ENCODE measurements at places on chromosomes 7 and 10. TPM values are rescaled to one million over a fixed set of nuclear protein-coding genes. Genes with fewer than 3 reads are reported as not detected.

Gene GIMAP1
- total RNA-seq = not detected

Gene KAZALD1
- total RNA-seq = 9.7 TPM

Gene TSPAN33
- total RNA-seq = 0.73 TPM

Gene SUMF2
- 218 TPM for total RNA-seq

Gene ABCB1
- total RNA-seq = 0.12 TPM

Gene FKBP9
- 590 TPM for total RNA-seq

Gene TMEM229A
- total RNA-seq = not detected

Gene CHRM2
- not detected for total RNA-seq

Gene MYPN
- total RNA-seq = 1.1 TPM

Gene DENND2A
- total RNA-seq = 61.8 TPM

Gene RBP3
- not detected for total RNA-seq

Gene RAB19
- not detected for total RNA-seq

Gene TMEM236
- total RNA-seq = not detected

Gene SFRP4
- 0.16 TPM for total RNA-seq

Gene IDI2
- total RNA-seq = not detected

Gene GBX1
- total RNA-seq = not detected

Gene JAKMIP3
- total RNA-seq = 0.32 TPM

Gene PDAP1
- total RNA-seq = 35.5 TPM

Gene SPACDR
- total RNA-seq = not detected

Gene NPY
- total RNA-seq = not detected

Gene ADCYAP1R1
- total RNA-seq = not detected

Gene PON1
- total RNA-seq = not detected

Gene ACHE
- 0.49 TPM for total RNA-seq

Gene NUTM2B
- total RNA-seq = 0.81 TPM

Gene CAMK2B
- total RNA-seq = not detected

Gene FFAR4
- not detected for total RNA-seq

Gene SPDYE9
- total RNA-seq = not detected

Gene DGKB
- total RNA-seq = 0.32 TPM

Gene ZNF485
- total RNA-seq = 1.9 TPM

Gene C7orf33
- not detected for total RNA-seq

Gene SLC13A4
- 0.16 TPM for total RNA-seq

Gene CALCR
- total RNA-seq = not detected

Gene NUTM2E
- not detected for total RNA-seq

Gene FAM53B
- 15.3 TPM for total RNA-seq

Gene CCDC201
- total RNA-seq = not detected

Gene SLC18A3
- total RNA-seq = not detected

Data from hair follicle dermal papilla cell (primary cell).